Fibroblast of upper back skin (primary cell): ENCODE measurements at places on chromosomes 16 and 17.

DNA sequence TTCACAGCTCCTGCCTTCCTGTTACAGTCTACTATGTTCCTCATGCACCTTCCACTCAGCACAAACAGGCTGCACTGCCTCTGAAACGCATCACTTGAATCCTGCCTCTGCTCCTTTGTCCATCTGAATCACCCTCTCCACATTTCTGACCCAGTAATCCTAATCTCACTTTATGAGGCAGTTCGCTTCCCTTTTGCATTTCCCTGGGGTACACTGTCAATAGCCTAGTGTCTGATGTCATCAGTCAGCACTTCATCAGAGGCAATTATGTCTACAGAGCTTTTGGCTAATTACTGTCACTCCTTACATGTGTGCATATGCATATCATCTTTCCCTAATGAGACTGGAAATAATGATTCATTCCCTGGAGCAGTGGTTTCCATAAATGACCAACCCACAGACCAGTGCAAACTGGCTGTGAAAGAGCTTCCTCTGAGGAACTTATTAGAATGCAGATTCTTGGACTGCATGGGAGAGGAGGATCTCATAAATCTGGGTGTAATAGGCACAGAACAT lies 23.6 kb downstream of the CA4 start:
- peak; percentile 41 for DNase-seq

GRCh38 chr17:51352798-51353197 lies 92.5 kb downstream of the UTP18 start:
- peak; percentile 14 for DNase-seq

GRCh38 chr17:10117581-10118001 lies 80.8 kb downstream of the GAS7 start:
- DNase-seq, result no peak

DNA sequence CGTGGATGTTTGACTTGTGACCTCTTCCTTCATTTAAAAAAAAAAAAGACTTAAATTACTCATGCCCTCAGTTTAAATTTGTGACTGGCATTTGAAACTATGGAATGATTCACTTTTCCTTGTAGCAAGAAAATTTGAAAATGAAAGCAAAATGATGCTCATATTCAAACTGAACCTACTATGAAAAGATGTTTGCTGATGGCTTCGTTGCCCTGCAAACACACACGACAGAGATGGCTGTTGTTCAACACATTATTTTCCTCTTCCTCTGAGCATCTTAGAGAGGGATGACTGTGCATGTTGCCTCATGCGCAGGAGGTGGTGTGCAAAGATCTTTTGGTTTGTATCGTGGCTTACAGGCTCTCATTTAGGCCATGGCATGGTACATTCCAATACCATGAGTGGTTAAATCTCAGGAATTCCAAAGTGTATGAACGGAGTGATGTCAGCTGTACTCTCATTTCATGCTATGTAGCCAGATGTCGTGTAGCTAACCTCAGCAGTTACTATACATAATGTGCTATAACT lies 164.5 kb downstream of the PRKCA start:
- DNase-seq, result peak; percentile 99

GRCh38 chr17:14204084-14204483 lies 32.6 kb downstream of the CDRT15 start:
- no peak for DNase-seq

- no peak for DNase-seq
Measured at GRCh38 chr17:2700491-2701141, 10.9 kb downstream of the CLUH start.

GRCh38 chr16:71629278-71630016 lies 3.5 kb downstream of the MARVELD3 start:
- DNase-seq, result no peak

DNA sequence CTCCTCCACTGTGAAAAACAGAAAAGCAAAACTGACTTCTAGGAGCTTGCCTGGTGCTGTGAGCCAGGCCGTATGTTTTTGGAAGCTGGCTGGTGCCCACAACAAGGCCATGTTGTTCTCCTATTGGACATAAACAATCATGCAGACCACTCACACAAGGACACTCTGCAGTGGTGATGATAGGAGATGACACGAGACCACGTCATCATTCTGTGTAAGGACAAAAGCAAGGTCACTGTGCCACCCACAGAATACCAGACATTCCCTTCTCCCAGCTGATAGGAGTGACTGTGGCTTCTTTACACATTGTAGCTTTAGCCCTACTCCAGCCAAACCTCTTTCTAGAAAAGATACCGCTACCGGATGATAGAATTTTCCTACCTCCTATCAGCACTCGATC lies 47.7 kb upstream of the LCMT1 start:
- DNase-seq, result peak; percentile 13

- peak; percentile 19 for DNase-seq
Measured at GRCh38 chr16:78629173-78629572, 529.7 kb downstream of the WWOX start.

DNA sequence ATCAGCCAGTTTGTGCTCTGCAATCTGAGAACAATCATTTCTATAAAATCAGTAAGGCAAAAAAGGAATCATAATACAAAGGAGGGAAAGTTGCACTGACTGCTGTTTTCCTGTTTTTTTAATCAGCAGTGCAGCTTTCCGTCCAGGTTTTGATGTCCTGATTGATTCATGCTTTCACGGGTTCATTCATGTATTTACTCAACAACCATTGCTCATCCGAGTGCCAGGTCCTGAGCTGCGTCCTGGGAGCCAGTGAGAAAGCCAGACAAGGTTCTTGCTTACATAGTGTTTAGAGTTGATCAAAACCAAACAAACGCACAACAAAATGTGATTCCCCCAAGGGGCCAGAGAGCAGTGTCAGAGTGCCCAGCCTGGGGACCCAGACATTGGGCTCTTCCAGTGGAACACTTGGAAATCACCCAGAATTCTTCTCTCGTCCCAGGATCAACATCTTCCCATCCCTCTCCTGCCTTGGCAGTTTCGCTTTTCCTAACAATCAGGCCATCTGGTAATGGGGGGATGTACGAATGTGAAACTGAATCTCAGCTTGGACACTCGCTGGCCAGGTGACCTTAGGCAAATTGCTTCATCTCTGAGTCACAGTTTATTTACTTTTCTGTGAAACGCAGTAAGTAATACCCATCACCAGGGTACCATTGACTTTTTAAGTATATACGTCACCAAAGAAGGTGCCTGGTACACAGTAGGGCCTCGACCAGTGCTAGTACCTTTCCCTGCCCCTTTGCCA lies 13.3 kb upstream of the C1QL1 start:
- DNase-seq, result no peak

- DNase-seq, result no peak
Measured at GRCh38 chr17:49899191-49899485, 51.3 kb upstream of the TAC4 start.

DNA sequence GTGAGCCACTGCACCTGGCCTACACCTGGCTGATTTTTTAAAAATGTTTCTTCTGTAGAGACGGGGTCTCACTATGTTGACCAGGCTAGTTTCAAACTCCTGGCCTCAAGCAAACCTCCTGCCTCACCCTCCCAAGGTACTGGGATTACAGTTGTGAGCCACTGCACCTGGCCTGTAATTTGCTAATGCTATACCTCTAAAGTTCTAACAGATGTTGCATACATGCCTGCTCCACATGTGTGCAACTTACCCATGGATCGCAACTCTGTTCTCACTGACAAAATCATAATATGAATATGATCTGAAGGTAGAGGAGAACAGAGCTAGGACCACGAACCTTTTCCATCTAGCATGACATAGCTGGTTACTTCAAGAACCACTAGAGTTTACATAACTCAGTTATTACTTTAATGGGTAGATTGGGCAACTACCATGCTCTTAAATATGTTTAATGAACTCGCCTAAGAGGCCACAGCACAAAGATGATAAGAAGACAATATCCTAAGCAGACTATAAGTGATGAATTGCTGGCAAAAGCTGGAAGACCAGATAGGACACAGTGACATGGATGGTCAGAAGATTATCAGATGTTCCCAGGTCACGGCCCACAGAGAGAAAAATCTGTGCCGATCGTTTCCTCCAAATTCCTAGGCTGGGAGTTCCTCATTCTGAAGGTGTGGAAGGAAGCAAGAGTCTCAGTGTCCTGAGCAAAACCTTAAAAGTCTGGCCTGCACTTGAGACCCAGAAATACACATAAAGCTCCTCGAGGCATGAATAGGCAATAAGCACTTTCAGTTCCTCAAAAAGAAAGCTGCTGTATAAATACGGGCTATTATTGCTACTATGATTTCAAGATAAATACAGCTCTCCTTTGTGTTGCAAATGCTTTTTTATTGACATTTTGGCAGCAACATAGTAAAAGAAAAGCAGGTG lies 53.6 kb upstream of the ICAM2 start:
- no peak for DNase-seq

DNA sequence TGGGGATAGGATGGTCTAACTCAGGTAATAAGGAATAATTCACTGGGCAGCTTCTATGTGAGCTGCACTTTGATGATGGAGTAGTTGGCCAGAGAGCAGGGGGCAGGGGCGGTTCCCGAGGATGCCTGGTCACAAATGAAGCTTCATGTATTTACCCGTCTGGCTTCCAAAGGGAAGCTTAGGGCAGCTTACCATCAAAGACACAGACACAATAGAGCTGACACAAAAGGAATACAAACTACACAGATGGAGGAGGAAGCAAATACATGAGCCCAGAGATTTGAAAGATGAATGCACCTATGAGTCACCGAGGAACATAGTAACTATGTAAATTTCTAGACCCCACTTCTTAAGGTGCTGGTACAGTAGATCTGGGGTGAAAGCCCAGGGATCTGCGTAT lies 8.7 kb upstream of the EMP2 start:
- no peak for DNase-seq

DNA sequence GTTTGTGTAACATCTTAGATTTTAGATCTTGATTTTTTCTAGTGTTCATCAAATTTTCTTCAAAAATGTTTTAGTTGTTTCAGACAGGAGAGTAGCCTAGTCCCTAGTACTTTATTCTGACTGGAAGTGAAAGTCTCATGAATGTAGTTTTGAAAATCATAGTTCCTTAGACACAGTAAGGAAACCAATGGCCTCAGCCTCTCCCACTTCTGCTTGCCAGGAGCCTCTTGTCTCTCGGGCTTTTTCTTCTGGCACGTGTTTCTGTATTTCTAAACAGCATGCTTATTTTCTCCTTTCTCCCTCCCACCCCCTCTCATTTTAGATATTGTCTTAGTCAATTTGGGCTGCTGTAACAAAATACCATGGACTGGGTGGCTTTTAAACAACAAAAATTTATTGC lies 9.8 kb downstream of the SLFN5 start:
- no peak for DNase-seq

GRCh38 chr17:46771561-46772474 lies 46.7 kb downstream of the WNT3 start:
- DNase-seq, result peak; percentile 29
